ENCODE measurements at places on chromosomes 5 and 9.

GRCh38 chr9:35001285-35001677, 11.7 kb downstream of the DNAJB5 start:
- no peak for DNase-seq

- DNase-seq: no peak
These were observed 51.0 kb upstream of the FCN1 start for GRCh38 chr9:134968823-134969090.

- DNase-seq: no peak
These were observed 15.9 kb upstream of the PFDN1 start for GRCh38 chr5:140318792-140319191.

- no peak for DNase-seq
These were observed 518 bp upstream of the FAM13B start for GRCh38 chr5:138033386-138033808.

DNA sequence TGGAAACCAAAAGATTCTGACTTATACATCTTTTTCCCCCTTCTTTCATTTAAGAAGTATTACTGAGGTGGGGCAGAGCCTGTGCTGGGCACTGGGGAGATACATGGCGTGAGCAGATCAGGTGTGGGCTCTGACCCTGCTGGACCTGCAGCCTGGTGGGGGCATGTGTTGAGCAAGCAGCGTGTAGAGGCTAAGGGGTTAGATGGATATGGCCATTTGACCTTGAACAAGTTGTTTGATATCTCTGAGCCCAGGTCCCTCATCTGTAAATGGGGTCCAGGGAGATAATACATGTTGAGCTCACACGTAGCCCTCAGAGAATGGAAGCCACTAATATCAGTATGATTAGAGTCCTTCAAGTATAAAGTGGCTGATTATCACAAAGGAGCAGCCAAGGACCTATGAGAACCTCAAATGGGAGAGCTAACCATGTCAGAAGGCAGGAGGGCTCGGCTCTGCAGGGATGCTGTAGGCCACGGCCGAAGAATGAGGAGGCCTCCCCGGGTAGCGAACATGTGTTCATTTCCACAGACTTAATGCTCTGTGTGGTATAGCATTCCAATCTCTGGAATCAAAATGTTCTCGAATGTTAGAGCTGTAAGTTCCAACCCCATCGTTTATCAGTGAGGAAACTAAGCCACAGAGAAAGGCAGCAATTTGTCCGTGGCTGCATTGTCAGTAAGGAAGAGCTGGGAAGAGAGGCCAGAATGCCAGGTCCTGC, 15.4 kb upstream of the ANGPTL2 start:
- DNase-seq: no peak

- DNase-seq: no peak
These were observed 49.9 kb upstream of the KCNN2 start for GRCh38 chr5:114311968-114312367.

DNA sequence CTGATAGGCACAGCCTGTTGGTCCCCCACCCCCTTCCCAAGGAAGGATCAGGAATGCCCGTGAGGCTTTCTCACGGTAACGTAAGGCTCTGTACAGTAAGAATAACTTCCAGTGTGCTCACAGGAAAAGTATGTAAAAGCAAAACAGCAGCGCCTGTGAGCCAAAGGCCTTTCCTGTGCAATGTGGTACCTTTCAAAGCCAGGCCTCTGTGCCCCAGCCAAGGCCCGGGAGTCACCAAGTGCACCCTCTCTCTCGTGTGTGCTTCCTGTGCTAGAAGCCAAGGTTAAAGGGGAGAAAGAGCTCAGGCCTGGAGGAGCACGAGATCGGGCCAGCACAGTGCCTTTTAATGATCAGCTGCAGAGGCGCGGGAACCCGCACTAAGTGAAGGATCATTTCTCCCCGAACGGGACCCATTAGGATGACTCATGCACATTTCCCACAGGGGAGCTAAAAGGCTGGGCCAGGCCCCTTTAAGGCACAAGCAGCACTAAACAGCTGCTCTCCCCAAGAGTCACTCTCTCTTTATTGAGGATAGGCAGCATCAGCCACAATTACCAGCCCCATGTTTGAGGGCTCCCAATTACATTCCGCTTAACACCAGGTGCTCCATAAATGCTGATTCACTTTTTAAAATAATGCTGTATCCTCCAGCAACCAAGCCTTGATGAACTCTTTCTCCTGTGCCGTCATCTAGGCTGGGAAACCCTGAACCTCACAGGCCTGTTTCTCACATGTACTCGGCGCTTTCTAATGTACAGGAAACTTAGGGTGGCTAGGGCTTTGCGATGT, 42.8 kb downstream of the SHB start:
- peak; percentile 92 for DNase-seq

- no peak for DNase-seq
These were observed 16.6 kb downstream of the STRBP start for GRCh38 chr9:123251741-123252140.

DNA sequence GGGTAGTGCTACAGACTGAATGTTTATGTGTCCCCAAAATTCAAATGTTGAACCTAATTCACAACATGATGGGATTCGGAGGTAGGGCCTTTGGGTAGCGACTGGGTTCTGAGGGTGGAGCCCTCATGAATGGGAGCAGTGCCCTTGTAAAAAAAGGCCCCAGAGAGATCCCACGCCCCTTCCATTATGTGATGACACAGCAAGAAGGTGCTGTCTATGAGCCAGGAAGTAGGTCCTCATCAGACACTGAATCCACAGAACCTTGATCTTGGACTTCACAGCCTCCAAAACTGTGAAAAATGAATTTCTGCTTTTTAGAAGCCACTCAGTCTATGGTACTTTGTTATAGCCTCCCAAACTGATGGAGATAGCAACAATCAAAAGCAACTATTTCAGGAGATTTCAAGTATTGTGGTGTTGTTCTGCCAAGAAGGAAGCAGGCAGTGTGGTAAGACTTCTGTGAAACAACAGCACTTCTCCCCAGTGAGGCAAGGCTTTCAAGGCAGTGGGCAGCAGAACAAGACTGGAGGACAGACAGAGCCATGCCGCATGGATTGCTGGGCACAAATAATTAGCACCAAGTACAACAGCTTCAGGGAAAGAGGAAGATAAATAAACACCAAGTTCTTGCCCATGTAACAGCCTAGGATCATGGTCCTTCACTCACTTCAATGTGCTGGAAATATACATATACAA, 76.1 kb downstream of the OR2K2 start:
- no peak for DNase-seq

DNA sequence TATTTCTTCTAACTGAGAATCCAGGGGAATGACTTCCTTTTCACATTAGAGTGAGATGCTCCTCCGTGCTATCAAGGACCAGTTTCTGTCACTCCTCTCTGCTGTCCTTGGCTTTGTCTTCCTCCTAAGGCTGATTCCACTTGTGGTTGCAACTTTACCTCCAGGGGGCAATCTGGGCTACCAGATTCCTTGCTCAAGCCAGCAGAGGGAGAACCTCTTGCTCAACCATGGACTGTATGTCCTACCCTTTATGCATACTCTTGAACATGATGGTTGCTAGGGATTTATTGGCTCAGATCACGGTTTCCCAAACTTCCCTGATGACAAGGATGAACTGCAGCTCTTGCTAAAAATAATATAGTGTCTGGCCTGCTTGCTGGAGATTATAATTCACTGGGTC, 24.0 kb downstream of the NNT start:
- DNase-seq: peak; percentile 85

- peak; percentile 22 for DNase-seq
These were observed 11.6 kb upstream of the RETREG1 start for GRCh38 chr5:16628376-16628775.

- no peak for DNase-seq
These were observed 20.2 kb downstream of the GRAMD2B start for GRCh38 chr5:126443374-126443851.

DNA sequence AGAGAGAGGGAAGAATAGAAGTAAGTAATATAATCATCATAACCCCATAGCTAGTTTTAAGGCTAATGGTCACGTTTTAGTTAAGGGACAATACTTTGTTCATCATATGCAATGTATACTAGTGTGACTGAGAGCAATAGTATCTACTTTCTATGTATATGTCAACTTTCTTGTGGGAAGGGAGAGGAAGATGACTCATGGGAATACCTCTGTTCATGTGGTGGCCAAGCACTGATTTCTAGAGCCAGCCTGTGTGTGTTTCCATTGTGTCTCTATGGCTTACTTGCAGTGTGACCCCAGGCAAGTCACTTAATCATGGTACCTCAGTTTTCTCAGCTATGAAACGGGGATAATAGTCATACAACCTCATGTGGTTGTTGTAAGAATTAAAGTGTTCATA, 639.6 kb downstream of the CETN3 start:
- peak; percentile 29 for DNase-seq

GRCh38 chr5:127210042-127210441, 80.6 kb upstream of the MEGF10 start:
- DNase-seq: peak; percentile 52

GRCh38 chr5:173324115-173325001, 3.9 kb downstream of the STC2 start:
- DNase-seq: peak; percentile 83

DNA sequence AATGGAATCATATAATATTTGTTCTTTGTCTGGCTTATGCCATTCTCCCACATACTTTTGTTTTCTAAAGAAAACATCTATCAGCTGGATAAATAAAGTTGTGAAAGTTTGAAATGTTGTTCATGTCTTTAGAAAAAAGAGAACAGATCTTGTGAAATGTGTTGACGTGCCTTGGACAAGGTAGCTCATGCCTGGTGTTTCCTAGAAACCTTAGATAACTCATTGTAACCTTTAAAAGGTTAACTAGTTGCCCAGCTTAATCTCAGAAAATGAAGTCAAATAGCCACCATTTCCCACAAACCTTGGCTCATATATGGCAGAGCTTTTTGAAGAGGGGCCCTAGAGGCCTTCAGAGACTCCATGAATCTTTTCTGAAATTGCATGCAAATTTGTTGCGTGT, 15.3 kb downstream of the CDO1 start:
- no peak for DNase-seq

- DNase-seq: no peak
These were observed 237.4 kb downstream of the GOLPH3 start for GRCh38 chr5:31936683-31937082.

GRCh38 chr5:31639481-31640411, 815 bp downstream of the PDZD2 start:
- DNase-seq: no peak

- peak; percentile 71 for DNase-seq
These were observed 28.4 kb downstream of the RUSC2 start for GRCh38 chr9:35518225-35518821.

DNA sequence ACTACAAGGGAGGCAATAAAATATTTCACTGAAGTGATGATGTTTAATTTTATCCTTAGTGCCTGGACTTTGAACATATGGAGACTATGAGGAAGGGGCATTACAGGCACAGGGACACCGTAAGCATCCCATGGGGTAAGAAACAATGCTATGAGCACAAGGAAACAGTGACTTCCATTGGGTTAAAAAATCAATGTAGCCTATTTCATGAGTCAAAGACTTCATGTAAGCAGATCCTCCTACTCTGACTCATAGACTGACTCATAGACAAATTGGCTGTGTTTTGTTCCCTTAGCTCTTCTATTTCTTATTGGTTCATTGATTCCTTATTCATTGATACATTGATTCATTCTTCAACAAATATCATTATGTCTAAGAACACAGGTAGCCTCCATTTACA, 351.0 kb downstream of the PRELID2 start:
- peak; percentile 93 for DNase-seq

- DNase-seq: no peak
These were observed 3.0 kb upstream of the HNRNPAB start for GRCh38 chr5:178201221-178201926.

- no peak for DNase-seq
These were observed 8.8 kb upstream of the CLTB start for GRCh38 chr5:176425138-176425537.

DNA sequence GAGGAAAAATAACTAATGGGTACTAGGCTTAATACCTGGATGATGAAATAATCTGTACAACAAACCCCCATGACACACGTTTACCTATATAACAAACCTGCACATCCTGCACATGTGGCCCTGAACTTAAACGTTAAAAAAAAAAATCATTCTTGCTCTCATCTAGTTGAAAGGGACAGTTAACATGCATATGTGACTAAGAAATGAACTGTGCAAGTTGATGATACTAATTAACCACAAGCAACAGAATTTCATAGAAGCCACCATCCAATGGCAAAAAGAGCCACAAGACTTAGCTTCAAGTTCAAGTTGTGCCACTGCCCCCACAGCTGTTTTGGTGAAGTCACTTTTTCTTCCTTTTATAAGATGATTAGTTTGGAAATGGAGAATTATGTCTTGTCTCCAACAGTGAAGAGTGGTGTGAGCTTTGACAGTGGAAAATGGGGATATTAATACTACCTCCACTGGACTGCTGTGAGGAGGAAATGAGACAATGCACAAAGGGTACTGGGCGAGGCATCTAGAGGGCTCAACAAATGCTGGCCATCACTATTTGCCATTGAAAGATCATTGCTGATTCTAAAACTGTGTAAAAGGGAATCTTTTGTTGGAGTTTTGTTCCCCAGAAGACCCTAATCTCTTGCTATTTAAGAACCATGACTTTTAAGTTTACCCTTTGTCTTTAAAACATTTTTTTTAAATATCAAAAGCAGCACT, 202.1 kb downstream of the EBF1 start:
- DNase-seq: no peak

GRCh38 chr5:97417986-97418385, 234.9 kb upstream of the RIOK2 start:
- DNase-seq: no peak

GRCh38 chr5:15538516-15538915, 38.5 kb downstream of the FBXL7 start:
- DNase-seq: no peak

DNA sequence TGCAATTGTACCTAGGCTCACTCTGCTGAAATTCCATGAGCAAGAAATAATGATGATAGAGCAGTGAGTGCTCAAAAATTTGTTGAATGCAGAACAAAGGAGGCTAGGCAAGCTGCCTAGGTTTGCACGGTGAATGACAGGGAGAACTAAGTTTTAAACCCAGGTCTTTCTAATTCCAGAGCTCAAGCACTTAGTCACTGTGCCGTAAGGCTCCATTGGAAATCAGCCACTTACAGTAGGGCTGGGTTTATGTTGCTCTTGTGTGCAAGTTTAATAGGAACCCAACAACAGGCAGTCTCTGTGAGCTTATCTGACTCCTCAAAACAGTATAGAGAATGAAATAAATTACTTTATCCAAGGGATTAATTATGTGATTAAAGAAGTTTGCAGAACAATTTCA, 147.0 kb downstream of the CSNK1G3 start:
- DNase-seq: no peak

GRCh38 chr5:122773619-122774018, 1.3 kb upstream of the SNX2 start:
- DNase-seq: no peak

DNA sequence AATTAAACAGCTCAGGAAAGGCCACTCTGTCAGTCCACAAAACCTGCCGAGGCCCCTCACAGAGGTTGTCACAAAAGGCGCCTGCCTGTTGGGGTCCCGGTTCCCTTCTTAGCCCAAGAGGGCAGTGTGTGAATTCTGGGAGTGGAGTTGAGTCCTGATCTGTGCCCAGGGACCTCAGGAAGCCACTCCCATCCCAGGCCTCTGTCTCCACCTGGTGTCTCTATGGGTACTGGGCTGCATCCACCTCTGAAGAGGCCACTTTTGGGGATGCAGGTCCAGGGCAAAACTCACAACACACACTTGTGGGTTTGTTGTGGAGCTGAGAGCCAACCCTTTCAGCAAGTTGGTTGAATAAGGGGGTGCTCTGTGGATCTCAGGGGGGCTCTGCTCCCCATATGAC, 74.3 kb upstream of the STXBP1 start:
- DNase-seq: no peak
